ENCODE measurements at places on chromosomes 4 and X.

GRCh38 chr4:60745800-60746571 is 454.1 kb upstream of the ADGRL3 start:
- no peak for DNase-seq

DNA sequence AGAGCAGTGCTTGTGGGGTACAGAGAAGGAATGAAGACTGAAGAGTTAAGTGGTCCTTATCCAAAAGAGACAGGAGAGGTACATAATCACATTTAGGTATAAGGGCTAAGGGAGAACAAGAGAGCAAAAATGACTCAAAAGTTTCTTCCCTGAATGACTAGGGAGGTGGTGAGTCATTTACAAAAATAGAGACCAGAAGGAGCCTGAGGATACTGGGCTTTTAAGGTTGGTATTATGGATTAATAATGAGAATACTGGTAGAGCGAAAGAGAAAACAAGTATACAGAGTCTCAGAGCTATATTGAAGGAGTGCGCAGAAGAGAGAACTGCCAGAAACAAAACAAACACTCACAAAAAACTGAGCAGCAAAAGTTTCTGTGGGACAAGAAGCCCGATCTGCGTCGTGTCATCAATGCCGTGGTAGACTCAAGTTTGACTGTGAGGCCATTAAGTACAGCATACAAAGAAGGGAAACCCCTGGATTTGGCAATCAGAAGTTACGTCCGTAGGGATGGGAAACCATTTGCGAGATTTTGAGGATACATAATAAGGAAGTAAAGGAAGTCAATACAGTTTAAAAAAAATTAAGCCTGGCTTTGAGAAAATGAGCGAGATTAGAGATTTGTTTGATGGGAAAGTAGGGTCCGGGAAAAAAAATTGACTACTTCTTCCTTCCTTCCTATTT is 129.1 kb upstream of the STIM2 start:
- no peak for DNase-seq

DNA sequence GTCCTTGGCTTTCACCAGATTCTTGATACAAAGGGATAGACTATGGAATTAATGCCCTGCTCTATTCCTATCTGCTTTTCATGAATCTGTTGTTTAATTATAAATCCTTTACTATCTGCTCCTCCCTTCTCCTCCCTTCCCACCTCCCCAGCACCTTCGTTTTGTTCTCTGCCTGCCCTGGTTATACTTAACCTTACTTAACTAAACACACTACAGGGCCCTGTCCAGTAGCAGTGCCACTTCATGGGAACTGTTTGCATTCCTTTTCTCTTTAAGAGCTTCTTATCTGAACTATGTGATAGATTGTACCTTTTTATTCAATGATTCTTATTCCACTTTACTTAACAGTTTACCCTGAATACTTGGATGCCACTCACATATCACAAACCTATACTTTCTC is 830 bp downstream of the HOPX start:
- no peak for DNase-seq

- DNase-seq, result no peak
Measured at GRCh38 chr4:42904986-42905385, 12.5 kb downstream of the GRXCR1 start.

DNA sequence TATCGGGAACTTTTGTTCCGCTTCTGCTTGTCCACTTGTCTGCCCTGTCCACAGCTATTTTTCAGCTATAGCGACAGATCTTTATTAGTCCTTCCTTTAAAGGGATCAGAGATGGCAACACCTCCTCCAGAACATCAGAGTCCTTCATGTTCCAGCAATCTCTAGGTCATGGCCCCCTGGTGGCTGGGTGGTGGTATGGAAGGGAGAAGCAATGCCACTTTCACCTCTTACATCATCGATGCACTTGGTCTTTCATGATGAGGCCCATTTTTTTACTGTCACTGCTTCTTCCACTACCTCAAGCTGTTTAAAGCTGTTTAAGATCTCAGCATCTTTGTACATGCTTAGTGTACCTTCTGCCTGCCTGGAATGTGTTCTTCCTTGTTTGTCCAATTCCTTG is 106.7 kb downstream of the ARHGAP6 start:
- no peak for DNase-seq

GRCh38 chr4:43709443-43709842 is 739.2 kb downstream of the KCTD8 start:
- DNase-seq, result no peak
